ENCODE measurements at places on chromosomes 11 and 22. TPM values are rescaled to one million over a fixed set of nuclear protein-coding genes. Genes with fewer than 3 reads are reported as not detected.

E2F8 gene
- 4.4 TPM for total RNA-seq

SYT7 gene
- 4.5 TPM for total RNA-seq

MUC5AC gene
- total RNA-seq = not detected

AMPD3 gene
- total RNA-seq = 7.6 TPM

DNA sequence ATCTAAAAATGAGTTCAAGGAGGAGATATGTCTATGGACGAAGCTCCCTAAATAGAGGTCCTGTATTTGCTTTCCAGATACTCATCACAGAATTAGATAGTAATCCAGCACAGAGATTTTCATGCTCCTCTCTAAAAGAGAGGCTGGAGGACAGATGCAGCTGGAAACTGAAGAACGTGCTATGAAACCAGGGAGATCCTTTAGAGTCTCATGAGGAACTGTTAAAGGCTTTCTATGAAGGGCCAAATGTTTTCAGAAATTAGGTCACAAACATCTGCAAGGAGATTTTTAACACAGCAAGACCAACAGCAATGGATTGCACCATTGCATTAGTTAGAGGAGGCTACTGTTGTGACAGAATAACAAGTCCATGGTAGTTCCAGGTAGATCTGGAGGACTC, 95.6 kb upstream of the ARHGAP20 start:
- DNase-seq = no peak

DNA sequence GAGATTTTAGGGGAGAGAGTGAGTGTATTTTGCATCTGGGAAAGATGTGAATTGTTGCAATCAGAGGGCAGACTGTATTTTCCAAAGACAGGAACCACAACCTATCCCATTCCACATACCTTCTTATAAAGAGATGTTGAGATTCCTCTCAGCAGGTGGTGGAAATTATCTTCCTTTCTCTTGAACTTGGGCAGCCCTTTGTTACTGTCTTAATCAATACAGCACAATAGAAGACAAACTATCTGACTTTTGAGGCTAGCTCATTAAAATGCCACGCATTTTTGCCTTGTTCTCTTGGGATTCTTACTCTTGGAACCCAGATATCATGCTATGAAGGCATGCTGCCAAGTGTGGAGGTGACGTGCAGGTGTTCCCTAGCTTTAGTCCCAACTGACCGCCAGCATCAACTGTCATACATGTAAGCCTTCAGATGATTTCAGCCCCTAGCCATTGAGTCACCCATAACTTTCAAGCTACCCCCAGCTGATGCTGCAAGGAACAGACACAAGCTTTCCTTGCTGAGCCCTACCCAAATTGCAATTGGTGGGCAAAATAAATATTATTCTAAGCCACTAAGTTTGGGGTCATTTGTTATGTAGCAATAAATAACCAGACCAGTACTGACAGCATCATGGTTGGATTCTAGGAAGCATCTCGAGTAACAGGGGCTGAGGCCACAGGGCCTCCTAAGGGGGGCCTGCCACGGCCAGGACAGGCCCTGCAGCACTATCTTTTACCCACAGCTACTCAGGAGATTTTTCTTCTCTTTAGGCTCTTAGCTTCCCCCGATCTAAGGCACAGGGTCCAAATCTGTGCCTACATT, 63.0 kb downstream of the RPL27A start:
- DNase-seq = no peak

DNA sequence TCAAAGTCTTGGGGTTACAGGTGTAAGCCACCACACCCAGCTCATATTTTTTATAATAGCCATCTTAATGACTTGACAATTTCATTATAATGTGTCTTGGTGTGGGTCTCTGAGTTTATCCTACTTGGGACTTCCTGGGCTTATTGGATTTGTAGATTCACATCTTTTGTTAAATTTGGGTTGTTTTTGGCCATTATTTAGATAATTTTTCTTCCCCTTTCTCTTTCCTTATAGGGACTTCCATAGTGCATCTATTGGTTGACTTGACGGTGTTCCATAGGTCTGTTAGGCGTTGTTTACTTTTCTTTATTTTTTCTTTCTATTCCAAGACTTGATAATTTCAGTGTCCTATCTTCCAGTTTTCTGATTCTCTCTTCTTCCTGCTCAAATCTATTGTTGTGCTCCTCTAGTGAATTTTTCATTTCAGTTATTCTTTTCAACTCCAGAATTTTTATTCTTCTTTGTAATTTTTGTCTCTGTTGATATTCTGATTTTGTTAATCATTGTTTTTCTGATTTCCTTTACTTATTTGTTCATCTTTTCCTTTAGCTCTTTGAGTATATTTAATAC, 45.6 kb downstream of the RRM1 start:
- no peak for DNase-seq

DNA sequence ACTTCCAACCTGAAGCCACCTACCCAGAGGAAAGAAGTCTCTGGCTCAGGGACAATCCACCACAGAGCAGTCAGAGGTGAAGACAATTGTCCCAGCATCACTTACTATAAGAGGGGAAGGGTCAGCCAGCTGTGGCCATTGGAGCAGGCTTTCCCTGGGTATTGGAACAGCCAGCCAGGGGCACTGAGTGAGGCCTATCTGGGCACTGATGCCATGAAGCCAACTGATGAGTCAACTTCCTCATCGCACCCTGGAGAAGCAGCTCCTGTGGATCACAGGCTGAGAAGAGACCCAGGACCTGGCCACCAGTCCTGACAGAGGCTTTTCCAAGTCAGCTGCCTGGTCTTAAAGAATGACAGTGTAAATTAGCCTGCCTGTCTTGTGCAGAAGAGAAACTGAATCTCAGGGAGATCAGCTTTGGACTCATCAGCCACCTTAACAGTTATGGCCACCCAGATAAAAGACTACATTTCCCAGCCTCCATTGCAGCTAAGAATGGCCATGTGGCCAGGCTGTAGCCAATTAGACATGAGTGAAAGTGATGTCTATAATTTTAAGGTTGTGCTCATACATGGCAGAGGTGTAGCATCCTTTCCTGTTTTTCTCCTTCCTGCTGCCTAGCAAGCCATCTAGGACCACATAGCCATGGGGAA, 19.0 kb downstream of the CHST1 start:
- no peak for DNase-seq

- no peak for DNase-seq
These were observed 35.1 kb upstream of the MUC5AC start for GRCh38 chr11:1122664-1123002.

DNA sequence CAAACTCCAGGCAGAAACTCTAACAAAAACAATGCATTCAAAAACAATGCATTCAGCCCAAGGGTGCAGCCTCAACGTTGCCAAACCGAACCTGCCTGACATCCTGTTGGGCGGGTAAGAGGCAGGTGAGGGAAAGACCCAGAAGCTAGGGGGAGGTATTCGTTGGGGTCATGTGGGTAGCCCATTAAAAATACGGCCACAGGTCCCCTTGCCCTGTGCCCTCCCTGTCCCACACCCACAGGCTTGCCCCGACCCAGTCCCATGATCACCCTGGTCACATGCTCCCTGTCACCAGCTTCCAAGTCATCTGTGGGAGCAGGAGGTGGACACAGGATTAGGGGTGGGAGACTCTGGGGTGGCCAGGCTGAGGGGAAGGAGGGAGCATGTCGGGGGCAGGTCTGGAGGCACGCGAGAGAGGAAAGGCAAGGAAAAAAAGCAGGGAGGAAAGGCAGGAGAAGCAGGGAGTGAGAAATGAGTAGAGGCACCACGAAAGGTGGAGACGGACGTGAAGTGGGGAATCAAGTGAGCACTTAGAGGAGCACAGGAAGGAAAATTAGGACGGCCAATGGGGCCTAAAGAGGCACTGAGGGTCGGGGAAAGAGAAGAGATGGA, 683 bp downstream of the PLA2G6 start:
- no peak for DNase-seq

- DNase-seq = no peak
These were observed 607 bp downstream of the DMC1 start for GRCh38 chr22:38569181-38569971.

- no peak for DNase-seq
These were observed 8.8 kb upstream of the PGR start for GRCh38 chr11:101138245-101138930.
